CD4-positive, CD25-positive, alpha-beta regulatory T cell (primary cell): ENCODE measurements at places on chromosomes 12 and 14. TPM values are rescaled to one million over a fixed set of nuclear protein-coding genes. Genes with fewer than 3 reads are reported as not detected.

KRT6C gene
- not detected for polyA plus RNA-seq

SCN8A gene
- polyA plus RNA-seq, result 0.30 TPM

CFAP54 gene
- polyA plus RNA-seq, result 0.07 TPM

PTGR2 gene
- polyA plus RNA-seq, result 0.98 TPM

OTUB2 gene
- 0.33 TPM for polyA plus RNA-seq

GSC gene
- polyA plus RNA-seq, result not detected

PRKAB1 gene
- 66.2 TPM for polyA plus RNA-seq

OAS3 gene
- 17.7 TPM for polyA plus RNA-seq

PTPN21 gene
- polyA plus RNA-seq, result not detected

DAAM1 gene
- polyA plus RNA-seq, result 11.2 TPM

CD4 gene
- polyA plus RNA-seq, result 312 TPM

PTPRR gene
- polyA plus RNA-seq, result not detected

KRT79 gene
- polyA plus RNA-seq, result not detected

KRT85 gene
- not detected for polyA plus RNA-seq

LRRK2 gene
- not detected for polyA plus RNA-seq

CBLN3 gene
- polyA plus RNA-seq, result 0.32 TPM

GDF3 gene
- not detected for polyA plus RNA-seq

BRAP gene
- 25.3 TPM for polyA plus RNA-seq

DNAJC22 gene
- not detected for polyA plus RNA-seq

FAM181A gene
- not detected for polyA plus RNA-seq

LMNTD1 gene
- polyA plus RNA-seq, result not detected
